HL-60 (cell line): ENCODE measurements at places on chromosomes 11 and 22.

GRCh38 chr11:109984634-109985289, 108.4 kb upstream of the ZC3H12C start:
- DNase-seq: no peak

- no peak for DNase-seq
Observed at GRCh38 chr22:44536411-44536810, 38.4 kb upstream of the RTL6 start.

DNA sequence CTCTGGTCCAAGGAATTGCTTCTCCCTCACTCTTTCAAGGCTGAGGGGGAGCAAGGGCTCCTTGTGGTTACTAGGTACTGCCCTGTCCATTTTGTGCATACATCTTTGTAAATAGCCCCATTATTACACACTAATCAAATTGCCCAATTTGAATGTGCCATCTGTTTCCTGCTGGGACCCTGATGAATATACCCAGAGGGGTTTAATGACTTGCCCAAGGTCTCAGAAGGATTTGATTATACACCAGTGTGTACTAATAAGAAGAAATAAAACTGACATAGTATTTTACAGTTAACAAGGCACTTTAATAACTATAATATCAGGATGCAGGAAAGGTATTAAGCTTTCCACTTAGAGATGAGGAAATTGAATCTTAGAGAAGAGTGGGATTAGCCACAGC, 64.6 kb upstream of the PTPRJ start:
- no peak for DNase-seq

DNA sequence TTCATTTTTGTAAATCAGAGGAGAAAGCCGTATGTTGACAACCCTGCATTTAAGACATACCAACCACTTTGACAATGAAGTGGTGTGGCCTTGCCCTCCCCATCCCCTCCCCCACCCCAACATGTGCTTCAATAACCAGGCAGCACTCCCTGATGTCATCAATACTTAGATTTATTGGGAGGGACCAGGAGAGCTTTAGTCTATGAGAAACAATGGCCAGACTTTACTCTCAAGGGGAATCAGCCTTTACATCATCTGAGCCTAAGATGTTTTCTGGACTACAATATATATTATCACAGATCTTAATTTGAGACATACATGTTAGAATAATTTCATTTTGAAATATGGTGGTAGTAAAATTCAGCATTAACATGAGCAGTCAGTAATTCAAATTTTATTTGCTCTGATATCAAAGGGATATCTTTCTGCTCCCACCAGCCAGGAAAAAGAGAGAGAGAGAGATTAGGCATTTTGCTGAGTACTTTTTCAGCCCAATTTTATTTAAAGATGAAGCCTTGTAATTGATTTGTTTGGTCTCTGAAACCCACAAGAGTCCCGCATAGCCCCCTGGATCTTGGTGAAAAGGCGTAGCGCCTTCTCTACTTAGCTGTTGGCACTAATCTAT, 38.1 kb downstream of the PARVA start:
- no peak for DNase-seq

DNA sequence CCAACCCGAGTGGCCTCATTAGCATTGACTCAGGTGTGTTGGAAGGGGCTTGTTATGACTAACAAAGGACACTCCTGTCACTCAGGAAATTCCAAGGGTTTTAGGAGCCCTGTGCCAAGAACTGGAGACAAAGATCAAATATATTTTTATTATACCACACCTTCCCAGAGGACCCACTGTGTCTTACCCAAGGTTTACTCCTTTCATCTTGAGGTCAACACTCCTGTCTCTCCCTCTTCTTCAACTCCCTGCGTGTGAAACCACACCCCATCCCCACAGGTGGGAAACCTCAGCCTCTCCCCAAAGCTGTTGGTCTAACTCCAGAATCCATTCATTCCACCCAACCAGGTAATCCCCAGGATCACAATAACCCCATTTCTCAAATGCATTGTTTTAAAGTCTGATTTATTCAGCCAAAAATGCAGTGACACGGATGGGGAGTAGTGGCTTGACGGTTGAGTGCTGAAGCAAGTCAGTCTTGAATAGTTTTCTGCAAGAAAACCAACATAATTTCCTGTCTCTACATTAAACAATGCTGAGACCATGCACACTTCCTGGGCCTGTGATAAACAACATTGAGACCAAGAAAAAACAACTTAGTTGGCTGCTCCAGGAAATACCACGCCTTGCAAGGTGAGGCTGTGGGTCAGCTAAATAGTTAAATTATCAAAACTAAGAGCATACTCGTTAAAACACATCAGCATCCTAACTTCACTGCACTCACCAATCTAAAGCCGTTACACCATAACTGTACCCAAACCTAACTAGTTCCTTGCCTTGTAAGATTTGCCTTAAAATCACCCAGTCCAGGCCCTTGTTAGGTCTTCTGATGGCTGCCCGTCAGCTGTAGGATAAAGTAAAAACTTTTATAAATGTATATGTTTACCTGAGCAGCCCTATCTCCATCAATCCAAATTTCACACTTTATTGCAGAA, 38.5 kb upstream of the SPON1 start:
- no peak for DNase-seq

DNA sequence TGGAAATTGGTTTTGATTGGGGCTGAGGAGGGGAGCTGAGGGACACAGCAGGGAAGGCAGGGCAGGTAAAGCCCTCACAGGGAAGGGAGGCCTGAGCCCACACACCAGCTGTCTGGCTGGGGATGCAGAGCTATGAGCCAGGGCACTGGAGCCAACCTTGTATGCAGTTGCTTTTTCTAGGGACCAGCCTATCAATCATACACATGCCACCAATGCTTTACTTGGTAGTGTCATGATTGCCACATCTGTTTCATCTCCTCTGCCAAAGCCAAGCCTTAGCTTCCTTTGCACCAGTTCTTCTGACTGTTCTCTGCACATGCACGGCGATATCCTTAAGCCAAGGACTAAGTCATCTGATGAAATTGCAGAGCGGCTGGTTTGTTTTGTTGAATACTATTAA, 207.1 kb upstream of the PLET1 start:
- no peak for DNase-seq

DNA sequence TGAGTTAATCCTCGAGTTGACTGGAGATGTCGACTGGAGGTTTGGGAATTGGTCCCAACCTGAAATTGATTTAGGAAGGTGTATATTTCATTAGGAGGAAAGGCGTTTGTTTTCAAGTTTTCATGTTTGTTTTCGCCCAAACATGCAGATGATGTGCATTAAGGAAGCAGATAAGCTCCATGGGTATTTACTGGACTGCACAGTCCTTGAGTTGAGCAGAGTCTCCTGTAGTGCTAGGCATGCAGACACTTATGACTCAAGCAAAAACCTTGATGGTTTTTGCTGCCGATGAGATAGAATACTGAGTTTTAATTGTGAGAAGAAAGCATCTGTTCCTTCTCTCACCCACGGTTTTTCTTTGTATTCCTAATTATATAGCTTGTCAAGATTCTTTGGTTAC, 27.9 kb downstream of the CABIN1 start:
- no peak for DNase-seq

- DNase-seq: no peak
Observed at GRCh38 chr11:12420706-12421105, 43.3 kb downstream of the PARVA start.

DNA sequence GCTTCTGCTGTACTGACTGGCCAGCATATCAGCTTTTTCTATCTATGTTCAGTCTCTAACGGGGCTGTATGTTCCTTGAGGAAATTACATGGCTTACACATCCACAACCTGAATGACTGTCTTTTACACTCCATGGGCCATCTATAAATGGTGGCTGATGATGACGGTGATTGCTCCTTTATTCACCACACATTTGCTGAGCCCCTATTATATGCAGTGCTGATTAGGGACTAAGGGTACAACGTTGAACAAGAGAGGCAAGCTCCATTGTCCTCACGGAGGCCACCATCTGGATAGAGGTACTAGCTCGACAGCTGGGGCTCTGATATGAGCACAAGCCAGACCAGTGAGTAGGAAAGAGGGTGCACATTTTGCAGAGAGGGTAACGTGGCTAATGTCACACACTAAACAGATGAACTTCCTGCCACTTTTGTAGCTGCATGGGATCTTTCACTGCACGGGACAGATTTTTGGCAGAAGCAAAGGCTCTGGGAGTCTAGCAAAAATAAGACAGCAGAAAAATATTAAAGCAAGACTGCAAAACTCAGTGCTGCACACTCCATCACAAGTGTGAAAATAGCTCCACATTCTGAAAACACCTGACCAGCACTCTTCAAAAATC, 30.6 kb downstream of the DRD2 start:
- no peak for DNase-seq

GRCh38 chr11:79486242-79486984, 45.6 kb upstream of the TENM4 start:
- no peak for DNase-seq

DNA sequence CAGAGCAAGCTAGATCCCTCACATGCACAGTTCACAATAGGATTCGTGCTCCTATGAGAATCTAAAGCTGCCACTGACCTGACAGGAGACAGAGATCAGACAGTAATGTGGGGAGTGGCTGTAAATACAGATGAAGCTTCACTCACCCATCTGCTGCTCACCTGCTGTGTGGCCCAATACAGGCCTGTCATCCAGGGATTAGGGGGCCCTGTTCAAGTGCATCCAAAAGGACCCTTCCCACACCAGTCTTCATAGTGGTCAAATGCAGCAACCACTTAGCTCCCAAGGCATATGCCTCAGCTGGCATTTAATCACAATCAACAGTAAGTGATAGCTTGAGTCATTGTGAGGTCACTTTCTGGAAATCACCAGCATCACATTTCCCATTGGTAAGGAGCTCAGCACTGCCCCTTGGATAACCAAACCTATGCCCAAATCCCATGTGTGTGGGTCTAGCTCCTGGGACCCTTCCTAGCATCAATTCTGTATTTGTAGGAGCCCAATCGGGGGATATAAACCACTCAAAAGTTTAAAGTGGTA, 65.6 kb downstream of the OR4C45 start:
- no peak for DNase-seq

DNA sequence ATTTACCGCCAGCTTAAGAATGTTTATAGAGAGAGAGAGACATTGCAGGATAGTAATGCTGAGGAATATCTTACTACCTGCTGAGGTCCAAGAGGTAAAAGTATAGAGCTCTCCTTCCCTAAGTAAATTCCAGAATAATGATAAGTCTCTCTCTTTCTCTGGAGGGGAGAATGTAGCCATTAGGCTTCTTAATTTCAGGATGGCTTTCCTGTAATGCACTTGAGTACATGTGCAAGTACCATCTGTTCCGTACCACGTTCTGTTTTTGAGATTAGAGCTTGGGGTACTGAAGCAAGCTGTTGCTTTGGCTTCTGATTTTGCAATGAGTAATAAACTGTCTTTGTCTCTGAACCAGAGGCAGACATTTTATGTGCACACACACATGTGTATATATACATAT, 1314.0 kb downstream of the JRKL start:
- no peak for DNase-seq

DNA sequence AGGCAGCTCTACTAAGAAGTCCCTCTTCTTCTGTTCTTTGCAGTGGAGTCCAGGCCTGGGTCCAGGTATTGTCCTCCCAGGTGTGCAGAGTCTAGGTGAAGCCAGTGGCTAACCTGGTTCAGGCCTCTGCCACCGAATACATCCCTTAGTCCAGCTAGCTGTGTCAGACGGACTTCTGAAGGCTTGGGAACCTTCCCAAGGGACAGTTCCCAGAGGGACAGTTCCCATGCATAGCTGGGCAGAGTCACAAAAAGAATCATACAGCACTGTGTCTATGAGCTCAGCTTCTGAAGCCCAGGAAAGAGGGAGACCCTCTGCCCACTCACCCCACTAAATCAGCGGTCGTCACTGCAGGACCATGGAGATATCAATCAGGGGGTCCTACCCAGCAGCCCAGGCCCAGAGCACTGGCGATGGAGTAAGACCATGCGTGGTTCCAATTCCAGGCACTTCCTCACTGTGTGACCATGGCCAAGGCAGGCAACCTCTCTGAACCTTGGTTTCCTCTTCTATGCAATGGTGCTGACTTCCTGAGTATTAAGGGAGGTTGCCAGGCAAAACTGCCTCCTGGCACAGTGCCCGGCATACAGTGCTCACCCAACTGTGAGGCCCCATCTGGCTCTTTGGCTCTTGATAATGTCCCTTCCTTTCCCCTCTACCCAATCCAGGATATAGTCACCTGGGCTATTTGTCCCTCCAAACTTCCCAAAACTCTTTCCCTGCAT, 3.4 kb downstream of the MS4A10 start:
- no peak for DNase-seq
